ENCODE measurements at places on chromosomes 4 and X. TPM values are rescaled to one million over a fixed set of nuclear protein-coding genes. Genes with fewer than 3 reads are reported as not detected.

DNA sequence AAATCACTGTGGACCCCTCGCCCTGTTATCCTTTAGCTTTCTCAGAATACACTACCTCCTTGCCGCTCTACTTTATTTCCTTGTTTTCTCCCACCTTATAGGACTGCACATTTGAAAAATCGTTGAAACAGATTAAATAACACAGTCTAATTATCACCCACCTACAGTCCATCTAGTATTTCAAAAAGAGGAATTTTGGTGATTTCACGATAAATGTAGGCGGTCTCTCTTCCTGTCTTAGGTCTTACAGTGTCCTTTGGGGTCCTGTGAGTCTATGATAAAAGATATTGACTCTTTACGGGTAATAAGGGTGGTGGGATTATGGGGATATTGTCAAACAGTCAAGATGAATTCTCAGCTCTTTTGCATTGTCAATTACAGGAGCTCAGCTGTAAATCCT is 2.4 kb upstream of the TBL1X start:
- no peak for DNase-seq

DNA sequence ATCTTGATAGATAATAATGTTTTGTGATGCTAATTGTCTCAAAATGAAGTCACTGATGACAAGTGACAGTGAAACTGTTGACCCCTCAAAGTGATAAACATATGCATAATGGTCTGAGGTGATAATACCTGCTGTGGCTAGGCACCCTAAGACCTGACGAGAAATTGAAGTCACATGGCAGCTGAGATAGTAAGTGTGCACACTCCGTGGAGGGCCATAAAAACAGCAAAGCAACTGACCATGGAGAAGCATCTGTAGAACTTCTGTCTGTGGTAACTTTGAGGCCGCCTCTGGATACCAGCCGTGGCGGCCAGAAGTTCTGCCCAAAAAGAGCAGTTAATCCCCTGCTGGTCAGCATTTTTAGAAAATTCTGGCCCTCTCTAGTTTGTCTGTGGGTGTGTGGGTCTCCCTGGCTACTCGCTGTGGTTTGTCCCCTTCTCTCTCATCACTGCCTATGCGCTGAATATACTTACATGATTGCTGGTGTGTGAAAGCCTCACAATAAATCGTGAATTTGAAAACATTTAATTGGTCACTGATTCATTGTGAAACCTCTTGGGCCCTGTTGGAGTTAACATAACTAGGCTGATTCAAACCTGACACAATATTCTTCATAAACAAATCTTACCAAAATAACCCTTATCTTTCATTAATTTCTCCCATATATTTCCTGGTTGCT is 50.6 kb downstream of the CCDC149 start:
- DNase-seq, result no peak

DNA sequence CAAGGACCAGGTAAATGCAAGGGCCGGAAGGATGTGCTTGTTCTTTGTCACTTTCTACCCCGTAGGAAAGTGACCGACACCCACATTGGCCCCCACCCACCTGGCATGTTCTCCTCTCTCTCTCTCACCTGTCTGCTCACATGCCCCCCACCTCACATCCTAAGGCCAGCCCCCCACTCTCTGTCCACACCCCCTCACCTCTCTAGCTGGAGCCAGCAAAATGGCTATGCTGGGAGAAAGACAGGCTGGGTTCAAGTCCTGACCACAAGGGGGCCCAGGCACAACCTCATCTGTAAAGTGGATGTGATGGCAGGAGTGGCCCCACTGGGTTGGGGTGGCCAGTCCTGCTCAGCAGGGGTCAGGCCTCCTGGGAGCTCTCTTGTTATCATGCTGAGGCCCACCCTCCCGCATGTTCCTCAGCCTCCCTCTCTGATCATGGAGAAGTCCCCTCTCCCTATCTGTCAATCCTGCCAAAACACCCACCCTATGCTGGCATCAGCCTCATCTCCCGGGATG is 1.7 kb upstream of the PPP2R2C start:
- DNase-seq, result no peak

CYLC1 gene
- not detected for total RNA-seq

- peak; percentile 73 for DNase-seq
Measured at GRCh38 chrX:69093960-69094871, 71.0 kb downstream of the PJA1 start.

XK gene
- total RNA-seq, result 14.3 TPM

DNA sequence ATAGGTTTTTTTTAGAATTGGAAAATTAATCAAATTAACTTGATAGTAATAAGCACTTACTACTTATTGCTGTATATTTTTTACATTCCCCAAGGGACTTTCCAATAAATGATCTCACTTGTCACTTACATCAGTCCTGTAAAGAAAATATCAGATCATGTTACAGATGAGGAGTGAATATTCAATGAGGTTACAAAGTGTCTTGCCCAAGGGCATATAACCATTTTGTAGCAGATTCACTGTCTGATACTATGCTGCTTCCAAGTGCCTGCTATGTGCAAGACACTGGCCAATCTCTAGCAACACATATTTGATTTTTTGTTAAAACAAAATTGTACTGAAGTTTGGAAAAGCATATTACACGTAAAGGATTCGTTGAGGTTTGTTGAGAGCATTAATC is 1287.7 kb downstream of the FAM133A start:
- no peak for DNase-seq

GRCh38 chr4:53804719-53805118 is 213.4 kb upstream of the LNX1 start:
- DNase-seq, result no peak

RHOH gene
- total RNA-seq, result 0.62 TPM

ARL13A gene
- not detected for total RNA-seq

- peak; percentile 20 for DNase-seq
Measured at GRCh38 chrX:100895365-100896075, 21.4 kb upstream of the NOX1 start.

PAGE1 gene
- not detected for total RNA-seq

DNA sequence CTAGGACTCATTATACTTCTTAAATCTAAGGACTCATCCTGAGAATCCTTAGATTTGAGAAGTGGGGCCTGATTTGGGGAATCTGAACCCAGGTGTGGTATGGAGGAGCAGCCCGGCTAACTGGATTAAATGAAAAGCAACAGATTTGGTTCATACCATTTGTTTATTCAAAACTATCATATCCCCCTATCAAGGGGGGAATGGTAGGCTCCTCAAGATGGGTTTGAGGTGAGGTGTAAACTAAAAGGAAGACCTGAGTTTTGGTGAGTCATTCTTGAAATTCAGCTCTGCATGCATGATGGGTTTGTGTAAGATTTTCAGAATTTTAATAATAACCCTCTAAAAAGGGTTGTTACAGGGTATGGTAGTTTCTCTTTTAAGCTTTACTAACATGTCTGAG is 53.4 kb downstream of the CASP6 start:
- no peak for DNase-seq

GRCh38 chrX:104854188-104854587 is 288.2 kb downstream of the IL1RAPL2 start:
- no peak for DNase-seq

- DNase-seq, result no peak
Measured at GRCh38 chr4:158802914-158803313, 34.1 kb downstream of the FNIP2 start.

GRCh38 chr4:176635372-176636261 is 157.1 kb downstream of the VEGFC start:
- no peak for DNase-seq

DNA sequence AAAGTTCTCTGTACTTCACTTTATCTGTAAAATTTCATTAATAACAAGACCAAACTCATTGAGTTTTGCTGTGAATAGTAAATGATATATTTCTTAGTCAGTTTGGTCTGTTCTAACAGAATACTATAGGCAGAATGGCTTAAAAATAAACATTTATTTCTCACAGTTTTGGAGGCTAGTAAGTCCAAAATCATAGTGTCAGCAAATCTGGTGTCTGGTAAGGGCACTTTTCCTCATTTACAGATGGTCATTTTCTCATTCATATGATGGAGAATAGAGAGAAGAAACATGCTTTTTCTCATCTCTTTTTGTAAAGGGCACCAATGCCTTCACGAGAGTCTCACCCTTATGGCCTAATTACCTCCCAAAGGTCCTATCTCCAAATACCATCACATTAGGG is 415.1 kb downstream of the FAM133A start:
- DNase-seq, result no peak

DNA sequence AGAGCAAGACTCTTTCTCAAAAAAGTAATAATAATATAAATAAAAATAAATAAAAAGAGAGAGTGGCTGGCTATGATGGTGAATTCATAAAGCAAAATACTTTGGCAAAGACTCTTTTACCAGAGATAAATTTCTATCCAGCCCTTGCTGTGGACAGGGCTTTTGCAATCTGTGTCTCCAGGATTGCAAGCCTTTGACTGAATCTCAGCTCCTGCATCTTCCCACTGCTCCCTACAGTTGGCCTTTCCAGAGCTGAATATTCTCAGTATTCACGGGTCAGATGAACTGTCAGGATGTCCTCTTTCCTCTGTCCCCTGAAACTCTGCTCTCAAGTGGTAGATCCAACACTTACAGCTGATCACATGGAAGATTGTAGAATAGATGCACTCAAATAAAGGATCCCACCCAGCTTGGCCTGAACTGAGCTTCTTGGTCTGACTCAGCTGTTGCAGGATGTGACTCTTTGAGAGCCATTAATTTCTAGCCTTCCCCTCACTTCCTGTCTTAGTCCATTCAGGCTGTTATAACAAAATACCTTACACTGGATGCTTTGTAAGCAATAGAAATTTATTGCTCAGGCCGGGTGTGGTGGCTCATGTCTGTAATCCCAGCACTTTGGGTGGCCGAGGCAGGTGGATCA is 123.4 kb upstream of the GUCY1A1 start:
- no peak for DNase-seq

ARMCX6 gene
- total RNA-seq, result 47.3 TPM
